SIG-M5 (cell line): ENCODE measurements at places on chromosomes 4 and X.

DNA sequence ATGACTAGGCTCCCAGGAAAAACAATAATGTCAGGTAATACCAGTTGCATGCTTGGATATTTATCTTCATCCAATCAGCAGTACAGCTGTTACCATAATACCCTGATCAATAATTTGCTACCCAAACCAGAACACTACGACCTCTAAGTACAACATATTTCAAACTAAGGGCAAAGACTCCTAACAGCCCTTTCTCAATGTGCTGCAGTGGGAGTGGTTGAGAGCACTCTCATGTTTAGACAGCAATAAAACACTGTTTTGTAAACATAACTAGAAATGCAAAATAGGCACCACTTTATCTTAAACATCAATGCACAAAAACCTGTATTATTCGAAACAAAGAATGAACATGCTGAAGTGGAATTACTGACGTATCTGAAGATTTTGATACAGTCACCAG is 28.9 kb downstream of the PPARGC1A start:
- DNase-seq = no peak

GRCh38 chr4:104591510-104591911 is 96.8 kb upstream of the CXXC4 start:
- DNase-seq = no peak

- DNase-seq = no peak
These were observed 562.1 kb downstream of the TMA16 start for GRCh38 chr4:164056426-164057142.

- DNase-seq = no peak
These were observed 89.2 kb downstream of the TMEM144 start for GRCh38 chr4:158299459-158300007.

GRCh38 chr4:38710053-38710452 is 46.1 kb downstream of the KLF3 start:
- DNase-seq = no peak
